ENCODE measurements at places on chromosomes 3 and 15.

DNA sequence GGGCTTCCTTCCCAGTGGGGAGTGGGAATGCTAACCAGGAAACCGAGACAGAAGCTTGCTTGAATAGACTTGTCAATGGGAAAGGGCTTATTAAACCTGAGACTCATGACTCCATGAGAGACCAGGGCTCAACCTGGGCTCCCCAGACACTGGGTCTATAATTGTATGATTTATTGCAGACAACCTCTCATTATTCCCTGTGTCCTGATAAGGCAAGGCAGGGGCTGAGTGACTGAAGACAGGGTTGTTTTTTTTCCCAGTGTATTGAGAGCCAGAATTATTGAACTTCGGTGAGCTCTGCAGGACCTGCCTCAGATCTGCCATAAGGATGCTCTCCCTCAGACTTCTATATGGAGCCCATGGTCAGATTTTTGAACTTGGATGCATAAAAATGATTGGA lies 79.5 kb upstream of the KLHL25 start:
- no peak for DNase-seq

DNA sequence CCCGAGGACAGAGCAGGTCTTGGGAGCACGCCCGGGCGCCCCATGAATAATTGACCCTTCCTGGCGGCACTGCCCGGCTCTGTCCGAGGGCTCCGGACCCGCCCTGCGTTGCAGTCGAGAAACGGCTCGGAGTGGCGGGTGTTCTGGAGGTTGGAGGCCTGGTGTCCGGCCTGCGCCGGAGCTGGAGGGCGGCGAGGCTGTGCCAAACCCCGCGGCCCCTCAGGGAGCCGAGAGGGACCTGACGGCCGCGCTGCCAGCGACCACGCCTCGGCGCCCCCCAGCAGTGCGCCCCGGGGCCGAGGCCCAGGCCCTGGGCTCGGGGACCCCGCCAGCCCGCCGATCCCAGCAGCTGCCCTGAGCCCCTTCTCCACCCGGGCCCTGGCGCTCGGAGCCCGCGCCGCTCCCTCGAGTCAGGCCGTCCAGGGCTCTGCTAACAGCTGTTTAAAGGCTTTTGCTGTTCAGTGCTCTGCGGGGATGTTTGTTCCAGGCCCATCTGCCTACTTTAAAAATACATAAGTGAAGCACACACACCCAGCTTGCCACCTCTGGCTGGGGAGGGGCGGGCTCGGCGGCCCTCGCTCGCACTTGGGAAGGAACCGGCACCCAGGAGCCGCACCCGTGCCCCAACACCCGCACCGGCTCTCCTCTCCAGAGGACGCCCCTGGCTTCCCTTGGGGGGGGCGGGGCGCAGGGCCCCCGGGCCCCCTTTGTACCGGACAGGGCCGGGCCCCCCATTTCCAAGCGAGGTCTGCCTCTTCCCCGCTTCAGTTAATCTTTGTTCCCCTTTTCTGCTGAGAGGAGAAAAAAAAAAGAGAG lies 730 bp upstream of the ZNF710 start:
- no peak for DNase-seq

GRCh38 chr3:129917423-129918007 lies 24.0 kb upstream of the TMCC1 start:
- no peak for DNase-seq

DNA sequence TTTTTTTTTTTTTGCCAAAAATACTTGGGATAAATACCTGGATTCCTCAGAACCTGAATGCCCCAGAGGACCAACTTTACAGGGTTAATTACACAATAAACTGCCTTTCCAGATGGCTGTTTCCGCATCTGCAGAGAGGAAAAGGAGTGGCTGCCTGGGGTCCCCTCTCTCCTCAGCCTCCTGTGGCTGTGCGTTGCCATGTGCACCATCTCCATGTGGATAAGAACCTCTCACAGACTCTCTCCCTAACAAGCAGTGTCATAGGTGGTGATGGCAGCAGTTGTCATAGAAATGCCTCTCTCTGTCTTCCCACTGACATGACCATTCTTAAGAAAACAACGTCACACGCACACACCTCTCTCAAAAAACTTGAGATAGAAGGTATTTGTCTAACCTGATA lies 179.4 kb downstream of the RPLP1 start:
- DNase-seq, result no peak

GRCh38 chr3:100647657-100648056 lies 38.3 kb downstream of the ADGRG7 start:
- no peak for DNase-seq

DNA sequence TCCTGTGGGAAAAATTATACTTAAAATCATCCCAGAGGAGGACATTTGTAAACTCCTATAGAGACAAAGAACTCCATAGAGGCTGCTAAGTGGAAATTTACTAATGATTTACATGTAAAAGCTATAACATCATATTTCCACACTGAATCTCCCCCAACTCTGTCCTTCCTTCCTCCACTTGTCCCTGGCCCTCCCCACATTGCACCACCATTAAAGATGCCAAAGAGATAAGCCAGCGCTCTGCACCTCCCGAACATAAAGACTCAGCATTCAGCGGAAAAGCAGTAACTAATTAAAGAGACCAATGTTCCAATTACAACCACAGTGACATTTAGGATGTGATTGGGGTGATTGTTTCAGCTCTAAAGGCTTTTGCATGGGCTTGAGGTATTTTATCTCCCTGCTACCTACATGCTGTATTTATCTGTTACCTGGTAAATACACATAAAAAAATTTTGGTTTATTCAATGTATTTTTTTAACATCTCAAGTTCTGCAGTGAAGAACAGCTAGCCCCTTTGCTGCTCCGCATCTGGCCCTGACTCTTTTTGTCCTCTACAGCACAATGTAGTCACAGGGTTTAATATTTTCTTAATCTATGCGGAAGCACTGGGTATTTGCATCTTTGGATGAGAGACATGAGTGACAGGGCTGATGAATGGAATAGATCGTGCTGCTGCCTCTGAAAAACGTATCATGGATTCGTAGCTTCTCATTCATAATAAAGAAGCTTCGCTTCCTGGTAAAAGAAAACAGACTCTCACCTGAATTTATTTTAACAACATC lies 35.3 kb upstream of the B3GNT5 start:
- DNase-seq, result no peak

DNA sequence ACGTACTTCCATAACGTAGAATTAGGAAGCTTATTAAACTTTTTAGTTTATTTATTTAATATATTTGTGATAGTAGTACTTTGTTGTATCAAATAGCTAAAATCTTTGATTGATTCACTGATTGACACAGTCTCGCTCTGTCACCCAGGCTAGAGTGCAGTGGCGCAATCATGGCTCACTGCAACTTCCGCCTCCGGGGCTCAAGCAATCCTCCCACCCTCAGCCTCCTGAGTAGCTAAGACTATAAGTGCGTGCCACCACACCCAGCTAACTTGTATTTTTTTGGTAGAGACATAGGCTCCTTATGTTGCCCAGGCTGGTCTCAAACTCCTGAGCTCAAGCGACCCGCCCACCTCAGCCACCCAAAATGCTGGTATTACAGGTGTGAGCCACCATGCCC lies 5.7 kb downstream of the APH1B start:
- peak; percentile 3 for DNase-seq

DNA sequence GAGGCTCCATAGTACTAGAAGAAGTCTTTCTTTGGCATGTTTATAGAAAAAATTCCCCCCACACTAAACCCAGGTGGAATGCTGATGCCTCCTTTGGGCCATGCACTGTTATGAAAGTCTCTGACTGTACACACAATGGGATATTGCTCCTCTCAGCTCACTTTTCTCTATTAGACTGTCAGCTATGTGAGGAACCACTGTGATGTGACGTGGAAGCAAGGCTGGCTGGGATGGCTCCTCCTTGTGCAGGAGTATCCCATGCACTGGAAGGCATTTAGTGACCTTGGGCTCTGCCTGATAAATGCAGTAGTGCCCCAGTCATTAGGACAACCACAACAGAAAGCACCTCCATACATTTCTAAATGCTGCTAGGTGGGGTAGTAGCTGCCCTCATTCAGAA lies 5.7 kb upstream of the FRMD4B start:
- DNase-seq, result no peak

DNA sequence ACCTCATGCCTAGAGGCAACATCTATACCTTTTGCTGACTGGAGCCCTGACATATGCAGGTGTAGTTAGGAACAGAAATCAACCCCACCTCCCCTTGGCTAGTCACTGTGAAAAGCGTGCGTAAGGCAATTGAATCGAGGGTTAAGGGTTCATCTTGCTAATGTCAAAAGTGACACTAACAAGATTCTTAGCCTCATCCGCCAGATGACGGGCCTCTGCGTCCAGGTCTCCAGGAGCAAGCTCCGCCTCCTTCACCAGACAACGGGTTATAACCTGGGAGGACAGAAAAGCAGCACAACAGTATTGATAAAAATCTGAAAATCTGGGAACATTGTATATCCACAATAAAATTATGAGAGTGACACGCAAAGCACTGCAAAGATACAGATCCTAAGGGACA lies 4.7 kb downstream of the SELENOS start:
- no peak for DNase-seq

DNA sequence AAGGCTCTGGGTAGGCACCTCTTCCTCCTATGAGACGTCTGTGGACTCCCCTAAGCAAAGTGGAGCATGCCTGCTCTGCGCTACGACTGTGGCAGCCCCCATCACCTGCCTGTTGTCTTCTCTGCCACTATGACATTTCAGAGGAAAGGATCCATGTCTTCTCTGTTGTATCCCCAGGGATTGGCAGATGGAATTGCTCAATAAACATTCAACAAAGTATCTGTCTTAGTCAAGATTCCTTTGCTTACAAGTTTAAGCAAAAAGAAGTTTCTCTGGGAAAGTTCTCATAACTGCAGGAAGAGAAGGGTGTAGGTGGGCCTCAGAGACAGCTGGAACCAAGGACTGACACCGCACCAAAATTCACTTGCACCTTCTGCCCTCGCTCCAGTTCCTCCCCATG lies 34.3 kb downstream of the AMOTL2 start:
- no peak for DNase-seq

- DNase-seq, result no peak
These were observed 22.5 kb downstream of the CNTN3 start for GRCh38 chr3:74591946-74592345.

- no peak for DNase-seq
These were observed 145.3 kb upstream of the LPP start for GRCh38 chr3:188008582-188009213.

DNA sequence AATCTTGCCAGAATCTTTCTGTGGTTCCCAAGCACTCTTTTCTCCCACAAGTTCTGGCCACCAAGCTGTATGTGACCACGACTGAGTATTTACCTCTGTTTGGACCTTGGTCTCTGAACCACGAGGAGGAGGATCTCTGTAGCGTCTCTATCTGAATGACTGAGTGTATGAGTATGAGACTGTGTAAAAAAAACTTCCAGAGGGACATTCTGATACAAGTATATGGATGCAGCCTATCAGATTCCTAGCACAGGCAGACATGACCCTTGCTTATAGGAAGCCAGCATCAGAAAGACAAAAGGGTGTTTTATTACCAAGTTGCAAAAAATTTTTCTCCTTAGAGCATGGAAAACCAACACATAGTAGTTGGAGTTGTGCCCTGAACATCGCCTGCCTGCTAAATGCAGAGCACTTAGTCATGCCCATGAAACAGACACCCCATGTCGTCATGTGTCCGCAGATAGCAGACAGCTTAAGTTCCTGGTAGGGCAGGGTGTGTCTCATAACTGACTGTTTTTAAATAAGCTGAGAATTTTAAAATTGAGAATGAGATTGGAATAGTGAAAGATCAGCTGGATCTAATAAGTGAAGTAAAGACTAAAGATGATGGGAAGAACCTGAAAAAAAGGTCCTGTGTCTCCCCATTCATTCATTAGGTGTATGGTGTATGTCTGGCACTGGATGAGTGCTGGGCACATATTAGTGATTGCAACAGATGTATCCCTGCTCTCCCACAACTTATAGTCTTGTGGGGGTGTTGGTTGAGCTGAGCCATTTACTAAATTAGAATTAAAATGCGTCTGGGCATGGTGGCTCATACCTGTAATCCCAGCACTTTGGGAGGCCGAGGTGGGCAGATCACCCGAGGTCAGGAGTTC lies 30.9 kb downstream of the DAG1 start:
- DNase-seq, result no peak

GRCh38 chr3:132395126-132395525 lies 22.2 kb upstream of the DNAJC13 start:
- DNase-seq, result no peak

DNA sequence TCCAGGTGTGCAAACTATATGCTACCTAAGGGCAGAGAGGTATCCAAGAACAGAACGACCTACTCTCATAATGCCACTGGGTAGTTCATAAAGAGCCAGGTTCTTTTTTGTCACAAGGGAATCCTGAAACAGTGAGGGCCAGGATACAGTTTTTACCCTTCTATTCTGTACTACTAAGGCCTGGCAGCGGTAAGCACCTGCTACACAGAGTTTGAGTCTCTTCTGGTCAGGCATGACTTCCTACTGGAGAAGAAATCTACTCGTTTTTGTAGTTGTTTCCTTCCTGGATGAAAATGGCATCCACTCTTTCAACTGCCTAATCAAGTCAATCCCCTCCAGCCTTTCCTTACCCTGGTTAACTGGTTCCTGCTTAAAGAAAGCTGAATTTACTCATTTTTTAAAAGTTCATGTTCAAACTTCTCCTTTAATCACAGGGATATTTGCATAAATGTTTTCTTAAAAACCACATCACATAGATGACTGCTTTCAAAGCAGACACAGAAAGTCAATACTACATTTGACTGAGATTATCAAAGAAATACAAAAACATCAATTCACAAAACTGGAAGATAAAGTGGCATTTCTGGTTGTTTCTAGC lies 40.0 kb downstream of the MAP4 start:
- DNase-seq, result no peak

GRCh38 chr15:42368096-42368495 lies 8.8 kb downstream of the CAPN3 start:
- DNase-seq, result no peak

- no peak for DNase-seq
These were observed 248.4 kb downstream of the ZNF385D start for GRCh38 chr3:21502656-21503055.

DNA sequence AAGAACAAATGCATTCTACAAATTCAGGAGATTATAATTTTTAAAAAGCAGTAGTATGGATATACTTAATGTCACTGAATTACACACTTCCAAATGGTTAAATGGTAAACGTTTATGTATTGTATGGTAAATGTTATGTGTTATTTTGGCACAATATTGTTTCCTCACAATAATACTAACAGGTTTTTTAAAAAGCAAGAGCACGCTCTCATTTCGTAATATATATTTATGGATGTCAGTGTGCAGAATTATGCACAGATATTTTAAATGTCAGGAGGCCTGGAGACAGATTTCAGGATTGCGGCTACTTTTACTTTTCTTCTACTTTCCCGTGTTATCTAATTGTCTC lies 533 bp downstream of the ZNF445 start:
- no peak for DNase-seq

DNA sequence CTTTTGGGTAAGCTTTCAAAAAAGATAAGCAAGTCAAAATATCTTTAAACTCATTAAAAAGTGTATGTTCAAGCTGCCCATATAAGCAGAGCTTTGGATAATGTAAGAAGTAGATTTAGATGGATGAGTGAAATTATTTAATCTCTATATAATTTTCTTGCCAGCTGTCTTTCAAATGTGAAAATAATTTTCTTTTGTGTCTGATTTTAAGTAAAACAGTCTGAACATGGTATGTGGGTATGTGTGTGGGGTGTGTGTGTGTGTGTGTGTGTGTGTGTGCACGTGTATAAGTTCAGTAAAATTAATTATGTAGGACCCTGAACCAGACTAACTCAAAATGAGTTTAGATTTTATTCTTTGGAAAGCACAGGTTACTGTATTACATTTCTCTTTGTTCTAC lies 155.2 kb upstream of the CGNL1 start:
- no peak for DNase-seq
